ENCODE measurements at places on chromosomes 7 and 10.

DNA sequence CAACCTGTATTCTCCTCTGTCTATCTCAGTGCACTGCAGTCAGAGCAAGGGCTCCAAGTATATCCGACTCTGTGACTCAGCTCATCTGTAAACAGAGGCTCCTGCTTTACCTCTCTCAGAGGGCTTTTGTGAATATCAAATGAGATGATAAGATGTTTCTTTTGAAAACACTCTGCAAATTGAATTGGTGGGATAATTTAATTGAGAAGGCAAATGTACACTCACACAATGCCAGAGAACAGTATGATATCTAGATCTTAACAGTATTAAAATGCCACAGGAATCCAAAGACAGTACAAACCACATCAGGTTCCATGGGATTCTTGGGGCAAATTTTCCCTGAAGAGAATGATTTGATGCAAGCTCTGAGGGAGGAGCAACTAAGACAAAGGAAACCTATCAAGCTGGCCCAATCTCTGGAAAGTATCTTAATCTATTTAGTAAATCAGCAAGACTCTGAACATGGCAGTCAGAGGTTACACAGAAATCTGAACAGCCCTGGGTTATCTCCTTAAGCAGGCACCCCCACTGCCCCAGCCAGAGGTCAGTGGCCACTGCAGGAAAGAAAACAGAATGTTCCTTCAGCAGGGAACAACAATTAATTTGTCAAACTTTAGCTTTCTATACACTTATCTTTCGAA lies 45.9 kb downstream of the DOCK4 start:
- DNase-seq, result no peak

- DNase-seq, result peak; percentile 76
These were observed at the start of gene LRRC17 for GRCh38 chr7:102912742-102913141. Gene LRRC17, plus strand, starts transcription at chr7:102913000. Its CDS starts 20,914 bp downstream, at chr7:102933914.

- no peak for DNase-seq
These were observed 94.2 kb downstream of the LRMDA start for GRCh38 chr10:75525646-75526045.

- DNase-seq, result no peak
These were observed at the start of gene EN2 for GRCh38 chr7:155458111-155458877. Gene EN2, plus strand, starts transcription at chr7:155458129. Its CDS starts 249 bp downstream, at chr7:155458378.

DNA sequence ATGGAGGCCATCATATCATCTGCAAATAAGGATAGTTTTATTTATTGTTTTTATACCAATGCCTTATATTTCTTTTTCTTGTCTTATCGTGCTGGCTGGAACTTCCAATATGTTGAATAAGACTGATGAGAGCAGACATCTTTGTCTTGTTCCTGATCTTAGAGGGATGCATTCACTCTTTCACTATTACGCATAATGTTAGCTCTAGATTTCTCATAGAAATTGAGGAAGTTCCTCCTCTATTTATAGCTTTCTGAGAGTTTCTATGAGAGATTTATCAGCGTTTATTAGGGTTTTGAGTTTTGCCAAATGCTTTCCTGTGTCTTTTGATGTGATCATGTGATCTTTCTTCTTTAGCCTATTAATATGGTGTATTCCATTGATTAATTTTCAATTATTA lies 49.3 kb downstream of the COL28A1 start:
- no peak for DNase-seq

- DNase-seq, result no peak
These were observed 75.1 kb downstream of the NHLRC2 start for GRCh38 chr10:113929522-113929921.

DNA sequence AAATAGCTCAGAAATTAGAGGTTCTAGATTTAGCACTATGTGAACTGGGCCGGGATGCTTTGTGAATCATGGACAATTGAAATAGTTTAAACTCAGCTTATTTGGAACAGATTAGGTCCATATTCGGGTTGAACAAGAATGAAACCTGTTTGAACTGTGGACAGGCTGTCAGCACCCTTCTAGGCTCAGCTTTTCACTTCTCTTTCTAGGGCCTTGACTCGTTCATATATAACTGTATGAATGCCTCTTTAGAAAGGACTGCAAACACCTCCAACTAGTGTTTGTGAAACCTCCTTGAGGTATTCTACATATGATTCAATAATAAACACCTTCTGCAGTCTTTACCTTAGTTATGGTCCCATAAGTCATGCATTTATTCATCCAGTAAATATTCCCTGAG lies 115.6 kb downstream of the REEP3 start:
- DNase-seq, result no peak

GRCh38 chr7:89776980-89777379 lies 377.3 kb upstream of the STEAP1 start:
- no peak for DNase-seq

DNA sequence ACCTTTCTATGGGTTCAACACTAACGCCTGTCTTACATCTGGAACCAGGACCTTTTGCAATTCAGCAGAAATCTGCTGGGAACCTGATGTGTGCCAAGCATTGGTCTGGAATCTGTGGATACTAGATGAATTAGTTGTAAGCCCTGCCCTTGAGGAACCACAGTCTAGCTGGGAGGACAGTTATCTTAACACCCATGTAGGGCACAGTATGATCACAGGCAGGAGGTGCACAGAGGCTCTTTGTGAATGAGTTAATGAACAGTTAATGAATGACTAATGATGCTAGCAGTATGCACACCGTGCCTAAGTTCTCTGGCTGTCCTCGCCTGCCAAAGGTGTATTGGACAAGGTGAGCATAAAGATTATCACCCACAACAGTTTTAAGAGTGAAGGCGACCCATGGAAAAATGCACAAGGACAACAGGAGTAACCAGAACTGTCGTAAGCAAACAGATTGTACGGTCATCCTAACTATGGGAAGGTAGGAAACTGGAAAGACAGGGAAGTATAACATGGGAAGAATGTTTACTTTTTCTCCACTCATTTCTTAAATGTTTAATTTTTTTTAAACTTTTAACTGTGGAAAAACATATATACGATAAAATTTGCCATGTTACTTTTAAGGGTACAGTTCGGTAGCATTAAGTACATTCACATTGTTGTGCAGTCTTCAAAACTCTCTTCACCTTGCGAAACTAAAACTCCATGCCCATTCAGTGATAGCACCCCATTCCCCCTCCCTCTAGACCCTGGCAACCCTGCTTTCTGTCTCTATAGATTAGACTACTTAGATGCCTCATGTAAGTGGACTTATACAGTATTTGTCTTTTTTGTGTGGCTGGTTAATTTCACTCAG lies 139.9 kb downstream of the CXCL12 start:
- DNase-seq, result no peak

- DNase-seq, result no peak
These were observed 128.5 kb upstream of the CDK1 start for GRCh38 chr10:60649485-60650377.

DNA sequence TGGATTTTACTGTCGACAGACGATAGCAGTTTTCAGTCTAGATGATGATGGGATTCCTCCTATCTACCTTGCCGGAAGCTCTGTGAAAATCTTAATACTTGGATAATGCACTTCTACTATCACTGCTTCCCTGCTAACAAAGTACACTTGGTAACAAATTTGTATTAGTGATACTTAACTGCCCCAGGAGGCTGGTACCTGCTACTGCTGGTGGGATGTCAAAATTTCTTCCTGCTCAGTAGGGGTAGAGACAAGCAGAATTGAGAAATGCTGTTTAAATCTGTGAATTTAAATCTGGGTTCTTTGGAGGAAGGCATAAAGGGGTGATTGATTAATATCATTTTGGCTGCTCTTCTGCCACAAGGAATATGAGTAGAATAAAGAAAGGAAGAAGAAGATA lies 99.8 kb upstream of the STRIP2 start:
- DNase-seq, result no peak

DNA sequence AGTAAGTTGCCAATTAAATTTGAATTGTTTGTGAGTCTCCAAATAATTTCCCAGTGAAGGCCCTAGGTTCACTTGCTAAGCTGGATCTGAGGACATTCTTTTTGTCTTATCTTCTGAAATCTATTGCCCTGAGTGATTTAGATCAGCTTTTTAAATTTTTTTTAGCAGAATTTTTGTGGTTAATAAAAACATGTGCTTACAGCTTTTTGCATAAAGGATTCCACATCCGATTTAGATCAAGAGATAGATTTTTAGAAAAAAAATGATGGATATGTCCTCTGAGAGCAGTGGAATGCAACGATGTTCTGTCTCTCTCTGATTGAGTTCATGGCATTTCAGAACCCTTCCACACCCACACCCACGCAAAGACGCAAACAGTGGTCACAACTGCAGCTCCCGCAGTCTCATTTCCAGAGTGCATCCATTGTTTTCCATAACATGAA lies 358.8 kb downstream of the SUGCT start:
- peak; percentile 92 for DNase-seq

- DNase-seq, result no peak
These were observed 51.4 kb upstream of the EZH2 start for GRCh38 chr7:148935451-148935850.
